ENCODE measurements at places on chromosomes 11 and 22. TPM values are rescaled to one million over a fixed set of nuclear protein-coding genes. Genes with fewer than 3 reads are reported as not detected.
A peak's percentile ranks its signal among the peaks of the same experiment; 100 is the strongest.

DNA sequence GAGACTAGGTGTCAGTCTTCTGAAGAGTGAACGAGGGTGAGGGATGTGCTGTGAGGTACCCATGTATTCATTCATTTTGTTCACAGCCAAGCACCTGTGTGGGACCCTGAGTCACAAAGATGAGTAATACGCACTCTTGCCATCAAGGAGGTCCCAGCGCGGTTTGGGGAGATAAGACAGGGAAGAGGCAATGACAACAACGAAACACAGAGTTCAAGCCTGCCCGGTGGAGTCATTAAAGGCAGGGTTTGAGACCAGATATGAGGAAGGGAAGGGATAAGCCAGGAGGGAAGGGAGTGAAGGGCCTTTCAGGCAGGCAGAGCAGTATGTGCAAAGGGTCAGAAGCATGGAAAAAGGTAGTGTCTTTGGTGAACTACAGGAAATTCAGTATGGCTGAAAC lies 4.6 kb downstream of the DCHS1 start:
- DNase-seq, result no peak

DNA sequence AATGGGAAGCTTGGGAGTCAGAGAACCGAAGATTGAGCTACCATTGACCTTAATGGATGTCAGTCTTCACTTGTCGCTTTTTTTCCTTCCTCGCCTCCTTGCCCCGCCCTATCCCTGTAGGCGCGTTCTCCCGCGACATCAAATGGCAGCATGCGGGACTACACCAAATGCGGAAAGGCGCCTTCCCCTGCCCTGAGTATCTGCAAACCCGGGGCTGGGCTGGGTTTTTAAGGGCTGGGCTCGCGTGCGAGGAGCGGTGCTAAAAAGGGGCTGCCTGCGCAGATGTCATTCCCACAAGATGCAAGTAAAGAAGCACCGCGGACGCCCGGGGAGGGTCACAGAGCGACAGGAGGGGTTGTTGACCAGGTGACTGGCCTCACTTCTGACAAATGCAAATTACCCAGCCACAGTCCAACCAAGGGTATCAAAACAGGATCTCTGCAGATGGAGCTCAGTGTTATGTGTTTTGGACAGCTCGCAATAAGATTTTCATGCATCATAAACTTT lies 4.7 kb upstream of the FAM111B start:
- peak; percentile 38 for DNase-seq

GRCh38 chr11:35166369-35167360 lies 27.7 kb downstream of the CD44 start:
- DNase-seq, result no peak

GRCh38 chr22:32613773-32614392 lies 139.3 kb downstream of the FBXO7 start:
- no peak for DNase-seq

Gene SMTNL1
- 0.47 TPM for polyA plus RNA-seq

Gene PGA5
- 0.37 TPM for polyA plus RNA-seq

Gene OR8G5
- polyA plus RNA-seq, result not detected

Measured in left kidney (tissue), 8 donors.